ENCODE measurements at places on chromosomes 1 and 21. TPM values are rescaled to one million over a fixed set of nuclear protein-coding genes. Genes with fewer than 3 reads are reported as not detected.
A peak's percentile ranks its signal among the peaks of the same experiment; 100 is the strongest.

- no peak for DNase-seq
Measured at GRCh38 chr1:208178091-208178529, 66.1 kb downstream of the PLXNA2 start.

DNA sequence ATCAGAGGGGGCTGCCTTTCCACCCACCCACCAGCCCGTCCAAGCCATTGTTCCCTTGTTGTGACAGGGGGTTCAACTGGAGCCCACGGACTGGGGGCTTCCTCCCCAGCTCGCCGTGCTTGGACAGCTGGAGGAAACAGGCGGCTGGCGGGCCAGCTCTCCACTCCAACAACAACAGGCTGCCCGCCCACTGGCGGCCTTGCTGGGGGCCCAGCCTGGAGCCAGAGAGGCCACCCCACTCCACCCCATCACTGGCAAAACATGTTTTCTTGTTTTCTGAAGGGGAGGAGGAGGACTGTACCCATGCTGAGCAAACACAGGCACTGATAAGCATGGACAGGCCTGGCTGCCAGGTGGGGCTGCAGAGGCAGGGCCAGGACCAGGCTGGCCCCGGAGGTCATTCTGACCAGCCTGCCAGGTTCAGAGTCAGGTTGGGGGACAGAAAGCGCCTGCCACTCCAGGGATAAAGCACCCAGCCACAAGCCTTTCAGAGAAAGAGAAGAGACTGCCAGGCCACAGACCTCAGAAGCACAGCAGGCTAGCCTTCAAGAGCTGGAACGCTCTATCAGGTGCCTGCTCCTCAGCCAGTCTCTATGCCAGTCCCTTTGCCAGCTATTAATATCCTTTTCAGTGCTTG, 32.8 kb downstream of the GJA4 start:
- peak; percentile 35 for DNase-seq

DNA sequence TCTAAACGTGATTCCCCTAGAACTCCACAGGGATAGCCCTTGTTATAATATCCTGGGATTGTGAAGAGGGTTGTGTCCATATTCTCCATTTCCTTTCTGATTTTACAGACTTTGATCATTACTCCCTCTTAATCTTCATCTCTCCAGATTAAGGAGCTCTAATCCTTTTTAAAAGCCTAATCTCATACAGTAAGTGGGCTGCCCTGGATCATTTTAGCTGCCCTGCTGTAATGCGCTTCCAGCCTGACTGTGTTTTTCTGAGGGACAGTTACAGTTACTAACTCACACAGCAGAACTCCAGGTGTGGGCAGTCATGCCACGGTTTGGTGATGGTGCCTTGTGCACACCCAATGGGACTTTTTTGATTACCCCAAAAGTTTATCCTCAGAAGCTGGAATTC, 33.5 kb downstream of the PROX1 start:
- DNase-seq = no peak

GRCh38 chr21:31781737-31782136, 49.8 kb upstream of the SCAF4 start:
- DNase-seq = no peak

- DNase-seq = no peak
Measured at GRCh38 chr21:43640400-43640799, 18.9 kb downstream of the HSF2BP start.

- DNase-seq = no peak
Measured at GRCh38 chr1:218804014-218804785, 369.5 kb upstream of the LYPLAL1 start.

DNA sequence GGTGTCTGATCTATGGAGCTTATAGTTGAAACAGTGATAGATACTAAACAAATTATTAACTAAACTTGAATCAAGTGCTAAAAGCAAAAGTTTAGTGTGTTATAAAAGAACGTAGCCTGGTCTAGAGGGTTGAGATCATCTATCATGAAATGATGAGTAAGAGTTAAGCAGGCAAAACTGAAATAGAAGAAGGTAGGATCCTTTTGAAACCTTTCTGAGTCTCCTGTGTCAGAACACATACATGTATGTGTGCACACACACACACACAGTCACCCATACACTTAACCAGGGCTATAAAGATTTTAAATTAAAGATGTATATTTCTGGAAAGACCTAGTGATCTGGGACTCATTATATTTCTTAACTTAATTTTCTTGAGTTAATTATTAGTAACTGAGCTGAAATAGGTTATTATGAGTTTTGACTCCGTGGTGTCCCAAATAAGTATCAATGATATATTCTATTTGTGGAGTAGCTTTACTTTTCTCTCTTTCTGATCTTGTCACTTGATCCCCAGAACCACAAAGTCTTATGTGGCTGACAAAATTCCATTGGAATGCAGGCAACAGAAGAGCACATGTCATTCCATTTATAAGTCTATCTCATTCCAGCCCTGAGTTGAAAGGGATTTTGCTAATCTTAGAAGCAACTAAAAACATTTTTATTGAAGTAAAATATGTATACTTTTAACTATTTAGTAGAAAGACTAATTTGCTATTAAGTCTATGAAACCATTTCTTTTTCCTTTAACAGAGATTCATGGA, 70.7 kb downstream of the PRRX1 start:
- no peak for DNase-seq

DNA sequence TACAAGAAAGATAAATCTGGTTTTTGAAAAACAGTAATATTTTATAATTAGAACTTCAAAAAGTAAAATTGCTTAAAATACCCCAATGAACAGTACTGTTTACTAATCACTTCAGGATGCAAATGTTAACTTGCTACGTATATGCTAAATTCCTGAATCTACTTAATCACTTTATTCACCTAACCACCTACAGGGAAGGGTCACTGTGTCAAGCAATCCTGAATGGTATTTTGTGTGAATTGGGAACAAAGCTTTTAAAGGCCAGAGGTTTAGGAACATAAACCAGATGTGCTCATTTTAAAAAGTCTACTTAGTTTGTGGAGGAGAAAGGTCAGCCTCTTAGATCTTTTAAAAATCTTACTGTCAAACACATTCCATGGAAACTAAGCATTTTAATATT, 1143.0 kb upstream of the ADGRL2 start:
- DNase-seq = no peak

DNA sequence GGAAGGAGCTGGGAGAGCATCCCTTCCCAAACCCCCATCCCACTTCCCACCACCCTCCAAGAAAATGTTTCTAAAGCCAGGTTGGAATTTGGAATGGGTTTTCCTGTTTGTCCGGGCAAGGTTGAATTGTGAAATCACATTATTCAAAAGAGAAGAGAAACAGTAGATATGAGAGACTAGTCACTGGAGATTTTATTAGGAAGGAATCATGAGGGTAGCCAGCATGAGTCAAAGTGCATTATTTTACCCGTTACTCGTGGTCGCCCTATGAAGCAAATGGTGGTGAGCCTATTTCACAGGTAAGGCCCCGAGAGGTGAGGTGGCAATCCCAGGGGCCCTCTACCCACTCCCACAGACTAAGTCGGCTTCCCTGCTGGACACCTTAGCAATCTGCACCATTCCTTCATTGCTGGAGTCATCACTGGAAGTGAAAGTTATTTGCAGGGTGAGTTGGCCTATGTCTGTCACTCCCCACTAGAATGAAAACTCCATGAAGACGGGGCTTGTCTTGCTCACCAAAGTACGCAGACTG, 52.8 kb downstream of the TOMM20 start:
- no peak for DNase-seq

Gene TAF1A
- 19.7 TPM for total RNA-seq

- no peak for DNase-seq
Measured at GRCh38 chr1:244354810-244355278, 96.9 kb downstream of the ADSS2 start.

DNA sequence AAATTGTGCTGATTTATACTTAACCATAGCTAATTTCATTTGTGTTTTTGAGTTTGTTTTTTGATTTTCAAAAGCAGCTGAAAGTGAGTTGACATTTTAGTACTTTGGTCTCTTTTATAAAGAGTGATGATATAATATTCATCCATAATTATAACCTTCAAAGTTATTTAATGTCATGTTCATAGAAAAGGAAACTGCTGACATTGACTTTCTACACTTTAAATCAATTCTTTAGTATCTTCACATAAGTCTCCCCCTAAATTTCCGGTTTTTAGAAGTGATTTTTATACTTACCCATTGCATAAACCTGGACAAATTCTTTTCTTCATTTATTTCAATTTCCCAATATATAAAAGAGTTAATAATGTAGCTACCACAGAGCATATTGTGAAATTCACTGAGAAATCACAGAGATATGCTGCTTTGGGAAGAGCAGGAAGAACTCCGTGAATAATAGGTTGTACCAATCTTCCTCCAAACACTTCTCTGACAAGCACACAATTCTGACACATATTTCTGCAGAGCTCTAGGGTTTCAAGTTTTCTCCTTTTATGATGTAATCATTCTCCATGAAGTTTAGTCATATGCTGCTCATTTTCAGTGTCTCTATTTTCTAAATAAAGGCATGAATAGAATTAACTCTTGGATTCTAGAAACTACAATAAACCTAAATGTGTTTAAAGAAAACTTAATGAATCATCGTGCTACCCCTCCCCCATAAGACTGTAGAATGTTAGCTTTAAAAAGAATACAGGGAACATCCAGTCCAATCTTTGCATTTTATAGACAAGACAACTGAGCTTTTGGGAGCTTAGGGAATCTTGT, 25.6 kb upstream of the CDC42BPA start:
- DNase-seq = no peak

DNA sequence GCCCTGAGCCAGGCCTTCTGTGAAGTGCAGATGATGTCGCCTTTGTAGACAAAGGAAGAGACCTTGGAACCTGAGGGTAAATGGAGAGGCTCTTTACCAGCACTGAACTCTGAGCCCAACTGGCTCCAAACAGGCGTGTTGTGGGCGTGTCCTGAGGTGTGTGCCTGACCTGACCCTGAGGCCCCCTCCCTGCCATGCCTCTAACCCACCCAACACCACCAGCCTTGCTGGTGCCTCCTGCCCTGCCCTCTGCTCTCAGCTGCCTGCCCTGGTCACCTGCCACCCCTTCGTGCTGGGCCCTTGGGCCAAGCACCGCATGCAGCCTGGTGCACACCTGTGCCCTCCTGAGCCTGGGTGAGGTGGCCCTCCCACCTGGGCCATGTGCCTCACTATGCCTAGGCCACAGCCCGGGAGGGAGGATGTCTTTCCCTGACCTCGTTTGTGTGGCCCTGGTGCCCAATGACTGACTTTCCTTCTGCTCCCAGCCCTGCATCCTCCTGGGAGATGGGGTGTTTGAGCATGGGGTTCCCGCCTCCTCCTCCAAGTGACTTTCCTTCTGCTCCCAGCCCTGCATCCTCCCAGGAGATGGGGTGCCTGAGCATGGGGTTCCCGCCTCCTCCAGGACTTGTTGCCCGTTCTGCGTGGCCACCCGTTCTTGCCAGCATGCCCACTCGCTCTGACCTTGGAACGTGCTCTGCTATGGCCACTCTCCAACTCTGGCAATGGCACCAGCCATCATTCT, 157.0 kb downstream of the PCBP3 start:
- no peak for DNase-seq

- no peak for DNase-seq
Measured at GRCh38 chr1:41582351-41582750, 97.9 kb upstream of the EDN2 start.

DNA sequence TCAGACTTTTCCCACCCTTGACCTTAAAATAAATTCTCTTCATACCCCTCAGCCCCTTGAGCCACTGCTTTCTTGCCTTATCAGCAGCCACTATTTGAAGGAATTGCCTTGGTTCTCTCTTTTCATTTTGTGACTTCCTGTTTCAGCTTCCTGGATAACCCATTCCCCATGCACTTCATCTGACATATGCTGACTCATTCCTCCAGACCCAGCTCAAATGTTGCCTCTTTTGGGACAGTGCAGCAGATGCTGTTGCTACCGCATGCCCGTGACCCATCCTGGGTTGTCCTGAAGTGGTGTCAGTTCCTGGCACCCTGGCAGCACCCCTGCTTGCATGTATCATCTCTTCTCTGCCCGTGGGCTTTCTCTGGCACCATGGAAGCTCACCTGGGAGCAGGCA, 496.1 kb downstream of the PTPRU start:
- DNase-seq = no peak

Gene KRTAP19-3
- total RNA-seq = not detected

DNA sequence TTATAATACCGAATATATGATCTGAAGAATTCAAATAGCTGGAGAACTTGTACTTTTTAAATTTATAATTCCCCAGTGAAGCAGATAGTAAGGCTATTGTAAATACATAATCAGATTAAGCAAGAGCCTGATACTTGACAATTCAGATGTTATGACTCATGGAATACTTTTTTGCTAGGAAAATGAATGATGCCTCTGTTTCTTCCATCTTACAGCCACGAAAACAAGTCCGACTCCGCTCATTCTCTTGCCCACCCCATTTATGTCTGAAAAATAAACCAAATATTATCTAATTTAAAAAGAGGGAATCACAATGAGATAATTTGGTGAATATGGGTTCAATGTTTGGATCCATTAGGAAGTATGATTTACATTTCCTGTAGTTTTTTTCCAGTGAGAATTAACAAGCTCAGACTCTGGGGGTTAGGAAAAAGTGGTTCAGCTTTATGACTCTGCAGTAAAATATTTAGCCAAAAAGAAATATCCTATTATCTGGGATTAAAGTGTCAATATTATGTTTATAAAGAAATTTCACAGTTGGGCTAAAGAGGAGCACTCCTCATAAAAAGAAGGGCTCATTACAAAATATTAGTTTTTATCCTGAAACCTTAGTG, 50.4 kb upstream of the DAB1 start:
- no peak for DNase-seq

GRCh38 chr1:95067062-95067461, 5.7 kb downstream of the ALG14 start:
- no peak for DNase-seq

Data from progenitor cell of endocrine pancreas (in vitro differentiated cells).